ENCODE measurements at places on chromosomes 16 and 17.

DNA sequence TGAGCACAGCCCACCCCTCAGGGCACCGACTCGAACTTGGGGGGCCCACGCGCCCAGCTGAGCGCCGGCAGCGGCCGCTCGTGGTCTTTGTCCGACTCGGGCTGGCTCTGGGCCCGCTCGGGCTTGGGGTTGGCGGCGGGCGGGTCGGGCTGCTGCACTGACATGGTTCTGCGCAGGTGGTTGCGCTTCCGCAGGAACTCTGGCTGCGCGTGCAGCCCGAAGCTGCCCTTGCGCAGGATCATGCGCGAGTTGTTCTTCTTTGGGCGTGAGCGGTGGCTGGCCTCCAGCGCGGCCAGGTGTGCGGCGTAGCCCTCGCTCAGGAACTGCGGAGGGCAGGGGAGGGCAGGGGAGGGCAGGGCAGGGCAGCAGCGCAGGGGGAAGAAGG, 11.1 kb downstream of the PIMREG start:
- no peak for DNase-seq

GRCh38 chr17:725084-725483, 7.3 kb upstream of the TLCD3A start:
- DNase-seq = no peak

- DNase-seq = no peak
Measured at GRCh38 chr16:88292007-88292970, 90.5 kb upstream of the ZNF469 start.

DNA sequence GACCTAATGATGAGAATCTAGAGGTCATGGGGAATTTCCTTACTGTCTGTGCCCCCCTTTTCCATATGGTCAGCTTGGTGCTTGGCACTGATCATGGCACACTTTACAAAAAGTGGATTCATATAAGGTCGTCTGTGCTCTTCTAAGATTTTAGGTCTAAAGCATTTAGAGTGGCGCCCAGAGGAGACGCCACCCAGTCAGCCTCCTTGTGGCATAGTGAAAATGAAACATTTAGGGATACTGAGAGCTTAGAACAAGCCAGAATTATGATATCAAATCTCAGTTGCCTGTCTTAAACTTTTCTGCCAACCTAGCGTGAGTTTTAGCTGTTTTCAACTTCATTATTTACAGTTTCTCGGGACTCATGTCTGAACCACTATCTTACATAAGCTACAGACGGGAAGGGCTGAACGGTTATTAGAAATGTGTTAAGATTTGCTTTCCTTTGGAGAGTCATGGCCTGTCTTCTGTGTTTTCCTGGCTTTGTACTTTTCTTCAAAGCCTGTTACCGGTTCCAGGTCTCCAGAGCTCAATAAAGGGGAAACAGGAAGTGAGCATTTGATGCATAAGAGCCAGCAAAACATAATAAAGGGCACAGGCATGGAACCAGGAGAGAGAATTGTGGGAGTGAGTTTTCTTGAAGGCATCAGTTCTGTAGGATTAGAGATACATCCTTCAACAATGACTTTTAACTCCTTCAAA, 13.7 kb downstream of the ZNRF1 start:
- no peak for DNase-seq

- no peak for DNase-seq
Measured at GRCh38 chr16:68117884-68118283, 32.7 kb downstream of the NFATC3 start.

DNA sequence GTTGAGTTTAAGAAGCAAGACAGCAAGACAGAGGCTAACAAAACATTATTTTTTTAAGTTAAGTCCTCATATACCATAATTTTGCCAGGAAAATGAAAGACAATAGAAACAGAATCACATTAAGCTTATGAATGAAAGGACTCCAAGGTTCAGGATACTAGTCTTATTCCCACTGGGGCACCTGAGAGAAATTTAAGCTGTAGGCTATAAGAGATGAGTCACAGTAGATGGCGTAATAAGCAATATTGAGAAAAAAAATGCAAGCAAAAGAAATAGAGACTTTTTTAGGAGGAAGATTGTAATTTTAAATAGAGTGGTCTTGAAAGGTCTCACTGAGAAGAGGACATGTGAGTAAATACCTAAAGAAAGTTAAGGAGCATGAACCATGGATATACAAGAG, 57.1 kb upstream of the KIF2B start:
- no peak for DNase-seq

DNA sequence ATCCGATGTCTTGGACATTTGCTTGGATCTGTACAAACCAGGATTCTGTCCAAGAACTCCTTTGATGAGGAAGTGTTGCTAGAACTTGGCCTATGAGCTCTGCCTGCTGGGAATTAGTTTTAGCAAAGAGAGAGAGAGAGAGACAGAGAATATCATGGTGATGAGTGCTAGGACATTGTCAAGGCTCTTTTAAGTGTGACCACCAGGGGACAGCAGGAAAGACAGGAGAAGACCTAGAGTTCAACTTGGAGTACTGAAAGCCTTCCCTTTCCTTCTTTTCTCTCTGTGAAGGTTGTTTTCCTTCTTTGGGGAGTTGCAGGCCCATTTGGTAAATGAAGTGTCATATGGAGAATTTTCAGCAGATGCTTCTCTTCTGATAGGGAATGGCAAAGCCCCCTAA, 389.2 kb upstream of the HSBP1 start:
- DNase-seq = peak; percentile 7

DNA sequence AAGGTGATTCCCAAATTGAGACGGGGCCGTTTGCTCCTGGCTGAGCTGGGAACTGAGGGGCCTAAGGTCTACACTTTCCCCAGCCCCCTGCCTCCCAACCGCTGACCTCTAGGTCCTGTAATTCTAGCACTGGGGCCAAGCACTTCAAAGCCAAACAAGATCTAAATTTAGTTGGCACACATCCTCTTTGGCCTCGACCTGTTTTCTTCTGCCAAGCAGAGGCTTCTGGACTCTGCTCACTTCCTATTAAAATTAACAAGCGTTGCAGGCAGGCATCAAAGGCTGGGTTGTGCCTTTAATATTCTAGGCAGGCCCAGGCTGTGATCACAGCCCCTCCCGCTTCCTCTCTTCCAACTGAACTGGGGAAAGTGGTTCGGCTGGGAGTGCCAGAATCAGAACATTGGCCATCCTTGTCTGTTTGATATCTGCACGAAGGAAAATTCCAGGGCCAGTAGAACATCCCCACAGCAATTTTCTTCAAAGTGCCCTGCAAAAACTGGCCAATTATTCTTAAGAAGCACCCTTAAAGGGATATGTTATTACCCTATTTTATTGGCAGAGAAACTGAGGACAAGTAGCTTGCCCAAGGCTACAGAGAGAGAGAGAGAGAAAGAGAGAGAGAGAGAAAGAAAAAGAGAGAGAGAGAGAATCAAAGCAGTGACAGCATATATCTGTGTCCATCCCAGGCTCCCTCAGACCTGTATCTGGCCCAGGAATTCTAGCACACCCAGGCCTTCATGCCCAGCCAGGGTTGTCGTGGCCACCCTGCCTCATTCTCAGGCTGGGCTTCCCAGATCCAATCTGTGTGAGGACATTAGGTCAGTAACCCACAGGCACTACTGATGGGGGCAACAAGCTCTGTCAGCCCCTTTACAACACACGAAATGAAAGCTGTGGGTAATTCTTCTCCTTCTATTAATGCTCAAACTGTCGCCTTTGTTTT, 12.8 kb upstream of the MT4 start:
- DNase-seq = no peak

DNA sequence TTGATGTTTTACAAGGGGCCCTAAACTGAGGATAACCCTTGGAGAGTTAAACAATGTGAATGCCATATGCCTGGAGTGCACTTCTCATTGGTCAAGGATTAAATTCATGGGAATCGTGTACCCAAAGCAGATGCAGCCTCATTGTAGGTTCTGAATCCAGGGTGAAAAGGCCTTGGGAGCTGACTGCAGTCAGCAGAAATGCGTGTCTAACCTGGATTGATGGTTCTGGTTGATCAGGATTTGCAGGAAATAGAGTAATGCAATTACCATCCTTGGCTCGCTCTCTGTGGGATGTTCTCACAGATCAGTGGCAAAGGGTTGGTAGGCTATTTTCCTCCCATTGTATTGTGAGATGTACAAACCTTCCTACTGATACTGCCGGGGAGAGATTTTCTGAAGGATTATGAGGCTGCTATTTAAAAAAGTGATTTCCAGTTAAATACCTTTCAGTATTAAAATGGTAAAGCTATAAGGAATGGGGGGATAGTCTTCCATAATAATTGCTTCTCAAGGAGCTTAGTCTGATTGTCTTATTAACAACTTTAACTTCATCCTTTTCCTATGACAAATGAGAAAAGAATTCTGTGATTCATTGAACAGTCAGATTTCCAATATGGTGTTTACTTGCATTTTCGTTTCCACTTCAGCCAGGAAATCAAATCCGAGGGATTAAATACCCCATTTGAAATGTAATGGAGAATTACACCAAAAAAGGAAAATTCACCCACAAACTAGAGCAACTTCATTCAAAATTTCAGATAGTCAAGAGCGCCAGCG, 1028.1 kb upstream of the EEF2KMT start:
- DNase-seq = peak; percentile 34

GRCh38 chr17:27513849-27514248, 57.6 kb downstream of the KSR1 start:
- DNase-seq = peak; percentile 49

GRCh38 chr16:558298-559020, 1.7 kb upstream of the PRR35 start:
- DNase-seq = no peak

DNA sequence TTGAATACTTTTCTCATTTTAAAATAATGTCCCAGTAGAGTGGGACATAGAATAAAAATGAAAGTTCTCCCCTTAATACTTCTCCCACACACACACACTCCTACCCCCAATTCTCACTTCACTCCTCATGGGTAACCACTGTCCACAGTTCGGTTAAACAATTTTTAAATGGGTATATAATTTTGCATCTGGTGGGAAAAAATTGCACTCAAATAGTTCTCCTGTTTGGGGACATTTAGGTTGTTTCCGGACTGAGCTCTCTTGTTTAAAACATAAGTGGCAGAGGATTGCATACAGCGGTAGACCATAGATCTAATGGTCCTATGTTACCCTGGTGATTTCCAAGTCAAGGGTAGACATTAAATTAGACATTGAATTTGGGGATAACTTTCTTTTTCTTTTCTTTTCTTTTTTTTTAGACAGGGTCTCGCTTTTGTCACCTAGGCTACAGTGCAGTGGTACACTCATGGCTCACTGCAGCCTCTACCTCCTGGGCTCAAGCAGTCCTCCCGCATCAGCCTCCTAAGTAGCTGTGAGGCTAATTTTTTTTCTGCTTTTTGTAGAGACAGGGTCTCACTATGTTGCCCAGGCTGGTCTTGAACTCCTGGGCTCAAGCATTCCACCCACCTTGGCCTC, 138.3 kb downstream of the SOCS1 start:
- no peak for DNase-seq

GRCh38 chr17:77417575-77417974, 276.8 kb downstream of the SEC14L1 start:
- DNase-seq = no peak

- DNase-seq = peak; percentile 60
Measured at GRCh38 chr17:76697702-76698465, 12.9 kb downstream of the MXRA7 start.

- no peak for DNase-seq
Measured at GRCh38 chr17:1495265-1495989, 2.9 kb upstream of the MYO1C start.

Data from NCI-H82 (cell line).